Dorsolateral prefrontal cortex (tissue), 122 donors: ENCODE measurements at places on chromosomes 1 and 21.

GRCh38 chr1:24688621-24689195 is 45.6 kb downstream of the SRRM1 start:
- peak; percentile 83 for DNase-seq

GRCh38 chr1:117416546-117417125 is 49.4 kb downstream of the MAN1A2 start:
- no peak for DNase-seq

DNA sequence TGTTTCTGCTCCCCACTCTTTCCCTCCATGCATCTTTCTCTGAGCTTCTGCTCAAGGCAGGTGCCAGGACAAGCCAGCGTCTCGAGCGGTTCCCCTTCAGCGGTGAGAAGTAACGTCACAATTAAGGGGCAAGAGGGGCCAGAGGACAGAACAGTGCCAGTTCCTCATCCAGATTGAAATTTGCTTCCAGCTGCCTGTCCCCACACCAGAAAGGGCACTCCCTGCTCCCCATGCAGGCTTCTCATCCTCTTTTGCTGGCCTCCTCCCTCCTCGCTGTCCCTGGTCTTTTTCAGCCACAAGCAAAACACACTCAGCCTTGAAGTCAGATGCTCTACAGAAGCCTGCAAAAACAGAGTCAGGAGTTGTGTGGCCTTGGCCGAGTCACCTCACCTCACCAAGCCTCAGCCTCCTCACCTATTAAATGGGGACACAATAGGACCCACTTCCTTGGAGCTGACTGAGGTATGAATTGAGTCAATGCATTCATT is 35.0 kb upstream of the ECE1 start:
- no peak for DNase-seq

DNA sequence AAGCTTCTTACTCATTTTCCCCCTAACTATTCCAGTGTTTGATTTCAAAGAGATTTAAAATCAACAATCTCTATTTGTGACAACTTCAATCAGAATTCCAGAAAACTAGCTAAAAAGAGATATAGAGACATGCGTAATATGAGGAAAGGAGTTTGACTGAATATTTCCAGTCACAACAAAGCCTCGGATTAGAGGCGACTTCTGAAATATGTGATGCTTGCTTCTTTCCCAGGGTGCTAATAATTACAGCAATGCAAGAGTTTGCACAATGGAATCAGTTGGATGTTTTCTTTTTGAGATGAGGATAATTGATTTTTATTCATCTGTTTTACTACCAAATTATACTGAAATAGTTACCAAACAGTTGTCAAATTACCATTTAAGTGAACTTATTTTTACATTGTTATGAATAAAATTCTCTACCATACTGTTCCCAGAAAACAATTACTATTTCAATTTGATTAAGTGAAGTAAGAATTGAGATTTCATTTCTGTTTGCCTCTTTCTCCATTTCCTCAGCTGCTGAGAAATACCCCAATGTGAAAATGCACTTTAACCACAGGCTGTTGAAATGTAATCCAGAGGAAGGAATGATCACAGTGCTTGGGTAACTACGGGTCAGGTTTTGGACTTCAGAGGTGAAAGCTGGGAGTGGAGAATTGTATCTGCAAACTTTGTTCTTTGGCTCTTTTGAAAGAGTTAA is 28.1 kb downstream of the KMO start:
- no peak for DNase-seq

DNA sequence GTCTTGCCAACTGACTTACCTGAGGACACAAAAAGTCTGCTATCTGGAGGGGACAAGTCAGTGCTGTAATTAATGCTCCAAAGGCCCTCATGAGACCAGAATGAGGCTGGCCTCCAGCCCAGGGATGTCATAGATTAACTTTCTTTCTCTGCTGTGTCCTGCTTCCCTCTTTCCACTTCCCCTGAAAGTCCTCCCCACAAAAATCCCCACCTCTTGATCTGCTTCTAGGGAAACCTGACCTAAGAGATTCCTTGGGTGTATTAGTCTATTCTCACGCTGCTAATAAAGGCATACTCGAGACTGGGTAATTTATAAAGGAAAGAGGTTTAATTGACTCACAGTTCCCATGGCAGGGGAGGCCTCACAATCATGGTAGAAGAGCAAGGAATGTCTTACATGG is 39.2 kb downstream of the RUNX3 start:
- DNase-seq: no peak

DNA sequence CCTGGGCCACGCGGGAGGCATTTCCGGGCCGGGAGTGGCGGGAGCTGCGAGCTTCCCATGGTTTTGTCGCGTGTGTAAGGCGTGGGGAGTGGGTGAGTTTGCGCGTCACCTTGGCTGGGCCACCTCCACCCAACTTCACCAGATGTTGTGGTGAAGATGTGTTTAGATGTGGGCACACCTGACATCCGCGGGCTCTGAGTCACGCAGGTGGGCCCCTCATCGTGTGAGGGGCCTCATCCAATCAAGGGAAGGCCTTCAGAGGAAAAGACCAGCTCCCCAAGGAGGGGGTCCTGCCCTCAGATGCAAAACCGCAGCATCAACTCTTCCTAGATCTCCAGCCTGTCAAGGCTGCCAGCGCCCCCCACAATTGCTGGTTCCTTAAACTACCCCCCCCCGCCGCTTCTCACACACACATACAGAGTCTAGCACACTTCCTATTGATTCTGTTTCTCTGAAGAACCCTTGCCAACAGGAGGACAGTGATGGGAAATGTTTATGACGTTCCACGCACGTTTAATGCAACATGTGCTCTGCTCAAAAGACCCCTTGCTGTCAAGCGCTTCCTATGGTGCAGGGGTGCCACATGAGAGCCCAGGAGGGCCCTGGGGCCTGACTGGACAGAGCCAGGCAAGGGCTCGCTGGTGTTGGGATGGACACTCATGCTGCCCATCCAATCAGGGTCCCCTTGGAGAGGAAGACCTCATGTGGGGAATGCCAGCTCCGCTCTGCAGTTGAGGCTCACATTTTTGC is 11.9 kb downstream of the ACTRT2 start:
- DNase-seq: no peak

DNA sequence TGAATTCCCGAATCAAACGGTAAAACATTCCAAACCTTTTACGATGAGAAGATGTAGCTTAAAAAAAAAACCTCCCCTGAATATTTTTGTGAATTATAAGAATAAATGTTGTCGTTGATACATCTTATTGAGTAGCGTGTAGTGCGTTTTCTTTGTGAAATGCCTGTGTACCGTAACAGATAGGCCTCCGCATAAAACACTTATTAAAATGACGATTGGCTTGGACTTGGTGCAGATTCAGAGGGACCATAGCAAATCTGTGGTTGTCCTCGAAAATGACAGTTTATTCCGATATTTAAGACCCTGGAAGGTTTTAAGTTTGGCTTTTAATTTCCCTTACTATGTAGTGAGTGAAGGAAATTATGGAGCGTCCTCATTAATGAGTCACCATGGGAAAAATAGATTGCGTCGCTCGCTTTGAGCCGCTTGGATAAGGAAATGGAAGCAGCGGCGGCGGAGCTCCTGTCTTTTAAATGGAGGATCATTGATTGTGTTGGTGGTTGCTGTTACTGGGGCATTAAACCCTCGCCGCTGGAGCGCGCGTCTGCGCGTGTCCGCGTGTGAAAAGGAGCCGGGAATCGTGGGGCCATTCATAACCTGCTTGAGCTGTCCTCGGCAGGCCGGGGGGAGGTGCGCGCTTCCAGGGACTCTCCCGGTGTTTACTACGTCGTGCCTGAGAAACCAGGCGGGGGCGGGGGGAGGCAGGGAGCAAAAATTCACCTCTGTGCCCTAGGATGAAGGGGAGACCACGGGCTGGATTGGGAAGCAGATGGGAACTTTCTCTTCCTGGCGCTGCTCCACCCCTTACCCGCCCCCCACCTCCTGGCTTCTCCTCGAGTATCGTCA is 1.6 kb downstream of the SPEN start:
- DNase-seq: peak; percentile 89
